A673 (cell line): ENCODE measurements at places on chromosomes 16 and 17. TPM values are rescaled to one million over a fixed set of nuclear protein-coding genes. Genes with fewer than 3 reads are reported as not detected.

DNA sequence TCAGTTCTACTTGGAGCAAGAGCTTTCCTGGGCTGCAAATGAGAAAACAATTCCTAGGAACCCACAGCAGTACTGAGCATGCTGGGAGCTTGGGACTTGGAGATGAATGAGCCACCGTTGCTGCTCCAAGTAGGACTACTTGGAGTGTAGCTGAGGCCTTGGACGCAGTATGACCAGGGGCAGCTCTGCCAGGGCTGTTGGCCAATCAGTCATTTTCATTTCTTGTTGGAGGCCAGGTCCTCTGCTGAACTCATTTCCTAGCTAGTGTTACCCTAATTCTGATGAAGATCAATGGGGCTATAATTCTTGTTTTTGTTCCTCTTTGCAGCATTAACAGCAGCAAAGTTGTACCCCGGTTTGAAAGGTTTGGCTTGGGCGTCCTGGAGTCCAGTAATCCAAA lies 8.0 kb upstream of the LGALS9 start:
- peaks cover 19% of the 10 kb centered on the region for H3K36me3 ChIP-seq
- no peaks in the 10 kb centered on the region for H3K27me3 ChIP-seq
- DNase-seq: no peak
- no peak overlapping the region for H3K27ac ChIP-seq
- H3K4me3 ChIP-seq: no peak overlapping the region

DNA sequence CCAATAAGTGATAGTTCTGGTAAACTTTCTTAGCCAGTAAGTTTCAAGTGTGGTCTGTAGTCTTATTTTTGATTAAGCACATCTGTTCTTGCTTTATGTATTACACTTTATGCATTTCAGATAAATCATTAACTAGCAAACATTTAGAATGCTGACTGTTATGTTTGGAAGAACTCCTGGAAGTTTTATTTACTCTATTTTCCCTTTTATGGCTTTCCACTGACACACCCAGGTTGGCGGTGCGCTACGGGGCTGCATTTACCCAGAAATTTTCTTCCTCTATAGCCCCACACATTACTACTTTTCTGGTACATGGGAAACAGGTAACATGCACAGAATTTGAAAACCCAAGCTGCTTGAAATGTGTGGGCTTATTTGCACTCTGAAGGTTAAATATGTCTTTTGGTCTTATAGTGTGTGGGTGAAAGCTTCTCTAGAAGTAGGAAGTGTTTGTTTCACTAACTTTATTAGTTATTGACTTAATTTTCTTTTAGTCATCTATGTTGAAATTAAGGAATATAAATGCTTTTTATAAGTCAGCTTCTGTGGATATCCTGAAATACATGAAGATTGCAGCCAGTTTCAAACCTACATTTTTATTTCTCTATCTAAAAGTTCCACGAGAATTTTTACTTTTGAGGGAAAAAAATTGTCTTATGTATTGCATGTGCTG lies 203.7 kb downstream of the PHKB start:
- H3K36me3 ChIP-seq: no peaks in the 10 kb centered on the region
- no peak overlapping the region for H3K27ac ChIP-seq
- H3K4me1 ChIP-seq: no peaks in the 10 kb centered on the region
- H3K4me3 ChIP-seq: no peak overlapping the region
- H3K27me3 ChIP-seq: no peaks in the 10 kb centered on the region
- no peak for DNase-seq

GRCh38 chr16:79912592-79913310 lies 312.2 kb upstream of the MAF start:
- no peak overlapping the region for H3K4me3 ChIP-seq

The TEKT1 gene
- not detected in 2 replicates for total RNA-seq

GRCh38 chr17:46726206-46726605 lies 92.3 kb downstream of the WNT3 start:
- H3K4me1 ChIP-seq: no peaks in the 10 kb centered on the region
- DNase-seq: no peak
- no peak overlapping the region for H3K27ac ChIP-seq
- H3K27me3 ChIP-seq: no peaks in the 10 kb centered on the region
- H3K4me3 ChIP-seq: no peak overlapping the region

The SMTNL2 gene
- total RNA-seq: not detected in 2 replicates

- no peaks in the 10 kb centered on the region for H3K27me3 ChIP-seq
- no peaks in the 10 kb centered on the region for H3K36me3 ChIP-seq
- peaks cover 7% of the 10 kb centered on the region for H3K4me1 ChIP-seq
- DNase-seq: no peak
- no peak overlapping the region for H3K4me3 ChIP-seq
- H3K27ac ChIP-seq: no peak overlapping the region
These were observed 37.2 kb downstream of the CDK5R1 start for GRCh38 chr17:32523827-32524552.

The PIMREG gene
- 90.5 and 107 TPM in 2 replicates for total RNA-seq

GRCh38 chr16:15510992-15511391 lies 76.6 kb downstream of the BMERB1 start:
- no peaks in the 10 kb centered on the region for H3K36me3 ChIP-seq
- DNase-seq: no peak
- H3K4me3 ChIP-seq: no peak overlapping the region
- no peaks in the 10 kb centered on the region for H3K27me3 ChIP-seq
- no peak overlapping the region for H3K27ac ChIP-seq
- H3K4me1 ChIP-seq: peaks cover 12% of the 10 kb centered on the region

DNA sequence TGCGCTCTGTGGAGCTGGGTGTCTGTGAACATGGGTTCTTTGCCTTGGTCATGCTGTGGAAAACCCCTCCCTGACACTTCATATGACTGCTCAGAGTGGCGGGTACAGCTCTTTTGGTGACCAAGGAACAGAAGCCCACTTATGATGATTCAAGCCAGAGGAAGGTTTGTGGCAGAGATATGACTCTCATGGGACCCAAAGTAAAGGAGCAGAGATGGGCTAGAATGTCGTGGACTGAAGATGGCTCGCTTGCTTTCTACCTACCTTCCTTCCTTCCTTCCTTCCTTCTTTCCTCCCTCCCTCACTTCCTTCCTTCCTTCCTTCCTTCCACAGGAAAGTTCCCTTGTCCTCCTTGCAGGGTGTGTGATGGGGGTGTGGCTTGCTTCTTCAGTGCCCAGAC lies 169.7 kb upstream of the IRX3 start:
- no peaks in the 10 kb centered on the region for H3K27me3 ChIP-seq
- peak overlapping the region; percentile 60 for H3K27ac ChIP-seq
- peaks cover 65% of the 10 kb centered on the region for H3K4me1 ChIP-seq
- DNase-seq: peak; percentile 78
- H3K4me3 ChIP-seq: no peak overlapping the region
- no peaks in the 10 kb centered on the region for H3K36me3 ChIP-seq

DNA sequence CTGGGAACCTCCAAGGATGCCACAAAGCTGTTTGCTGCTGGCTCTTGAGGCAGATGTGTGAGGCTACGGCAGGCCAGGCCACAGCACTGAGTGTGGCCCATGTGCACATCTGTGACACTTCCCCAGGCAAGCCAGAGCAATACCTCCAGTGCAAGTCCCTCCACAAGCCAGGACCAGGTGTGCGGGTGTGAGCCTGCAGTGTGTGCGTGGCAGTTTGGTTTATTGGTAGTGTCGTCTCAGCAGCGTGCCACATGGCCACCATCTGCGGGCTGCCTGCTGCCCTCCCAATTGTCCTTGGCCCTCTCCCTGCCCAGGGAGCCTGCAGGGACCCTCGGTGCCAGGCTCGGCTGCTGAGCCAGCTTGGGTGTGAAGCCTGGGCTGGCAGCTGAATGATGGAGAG lies 9.9 kb upstream of the SREBF1 start:
- H3K4me3 ChIP-seq: no peak overlapping the region
- H3K27ac ChIP-seq: no peak overlapping the region
- H3K27me3 ChIP-seq: no peaks in the 10 kb centered on the region
- no peak for DNase-seq
